ENCODE measurements at places on chromosomes 12 and 14.

GRCh38 chr14:105204931-105205672 is 24.0 kb upstream of the NUDT14 start:
- no peak for DNase-seq

GRCh38 chr14:39488600-39488999 is 56.4 kb upstream of the FBXO33 start:
- no peak for DNase-seq

GRCh38 chr12:22313286-22313962 is 21.1 kb downstream of the ST8SIA1 start:
- no peak for DNase-seq

- no peak for DNase-seq
Observed at GRCh38 chr12:31880340-31880739, 78.9 kb upstream of the RESF1 start.

DNA sequence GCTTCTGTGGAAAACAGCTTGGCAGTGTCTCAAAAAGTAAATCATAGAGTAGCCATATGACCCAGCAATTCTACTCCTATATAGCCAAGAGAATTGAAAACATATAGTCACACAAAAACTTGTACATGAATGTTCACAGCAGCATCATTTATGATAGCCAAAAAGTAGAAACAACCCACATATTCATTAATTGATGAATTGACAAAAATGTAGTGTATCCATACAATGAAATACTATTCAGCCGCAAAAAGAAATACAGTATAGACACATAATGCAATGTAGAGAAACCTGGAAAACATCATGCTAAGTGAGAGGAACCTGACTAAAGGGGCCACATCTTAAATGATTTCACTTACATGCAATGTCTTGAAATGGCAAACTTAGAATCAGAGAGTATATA is 326.6 kb downstream of the KCNH5 start:
- DNase-seq = no peak

GRCh38 chr12:47238669-47239114 is 158.9 kb upstream of the AMIGO2 start:
- no peak for DNase-seq

DNA sequence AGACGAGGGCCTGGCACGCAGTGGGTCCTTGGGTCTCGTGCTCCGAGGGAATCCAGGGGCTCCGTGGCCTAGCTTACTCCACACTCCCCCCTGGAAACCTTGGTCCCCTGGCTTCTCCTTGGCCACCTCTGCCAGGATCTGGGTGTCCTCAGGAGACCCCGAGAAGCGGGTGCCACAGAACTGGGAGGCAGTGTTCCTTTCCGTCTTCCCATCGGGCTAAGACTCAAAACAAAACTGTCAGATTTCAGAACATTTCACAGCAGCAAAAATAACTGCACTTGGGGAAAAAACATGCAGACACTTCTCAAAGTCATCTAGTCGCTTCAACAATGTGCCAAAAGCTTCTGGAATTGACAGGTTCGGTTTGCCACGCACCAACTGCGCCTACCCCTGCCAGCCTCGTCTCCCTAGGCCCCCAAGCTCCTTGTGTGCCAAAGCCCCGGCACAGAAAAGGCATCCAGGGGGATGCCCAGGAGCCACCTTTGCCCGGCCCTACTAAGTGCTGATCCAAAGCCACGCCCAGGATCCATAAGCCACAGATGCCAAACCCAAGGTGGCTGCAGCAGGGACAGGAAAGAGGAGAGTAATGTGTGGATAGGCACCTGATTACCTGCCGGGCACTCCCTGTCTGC is 58.4 kb upstream of the DIO3 start:
- no peak for DNase-seq

GRCh38 chr14:58660407-58660806 is 22.6 kb downstream of the DACT1 start:
- no peak for DNase-seq

GRCh38 chr14:94363151-94363624 is 25.2 kb downstream of the SERPINA1 start:
- DNase-seq = no peak

GRCh38 chr12:71900091-71900490 is 38.6 kb upstream of the TPH2 start:
- DNase-seq = no peak

- DNase-seq = no peak
Observed at GRCh38 chr14:100711493-100711892, 15.2 kb upstream of the DLK1 start.

GRCh38 chr14:53842938-53843337 is 113.7 kb downstream of the BMP4 start:
- DNase-seq = no peak

- no peak for DNase-seq
Observed at GRCh38 chr12:10511756-10512355, 6.2 kb downstream of the EIF2S3B start.

DNA sequence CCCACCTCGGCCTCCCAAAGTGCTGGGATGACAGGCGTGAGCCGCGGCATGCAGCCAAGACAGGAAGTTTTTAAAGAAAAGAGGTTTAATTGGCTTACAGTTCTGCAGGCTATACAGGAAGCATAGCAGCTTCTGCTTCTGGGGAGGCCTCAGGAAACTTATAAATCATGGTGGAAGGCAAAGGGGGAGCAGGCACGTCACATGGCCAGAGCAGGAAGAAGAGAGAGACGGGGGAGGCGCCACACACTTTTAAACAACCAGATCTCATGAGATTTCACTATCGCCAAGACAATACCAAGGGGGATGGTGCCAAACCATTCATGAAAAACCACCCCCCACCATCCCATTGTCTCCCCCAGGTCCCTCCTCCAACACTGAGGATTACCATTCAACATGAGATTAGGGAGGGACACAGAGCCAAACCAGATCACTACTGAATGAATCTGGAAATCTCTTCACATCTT is 14.1 kb downstream of the CCDC63 start:
- no peak for DNase-seq

- DNase-seq = no peak
Observed at GRCh38 chr12:63149909-63150712, 890 bp downstream of the AVPR1A start.

GRCh38 chr12:93163260-93164036 is 214.3 kb upstream of the NUDT4 start:
- no peak for DNase-seq

GRCh38 chr12:53694756-53695151 is 18.9 kb upstream of the ATP5MC2 start:
- no peak for DNase-seq

DNA sequence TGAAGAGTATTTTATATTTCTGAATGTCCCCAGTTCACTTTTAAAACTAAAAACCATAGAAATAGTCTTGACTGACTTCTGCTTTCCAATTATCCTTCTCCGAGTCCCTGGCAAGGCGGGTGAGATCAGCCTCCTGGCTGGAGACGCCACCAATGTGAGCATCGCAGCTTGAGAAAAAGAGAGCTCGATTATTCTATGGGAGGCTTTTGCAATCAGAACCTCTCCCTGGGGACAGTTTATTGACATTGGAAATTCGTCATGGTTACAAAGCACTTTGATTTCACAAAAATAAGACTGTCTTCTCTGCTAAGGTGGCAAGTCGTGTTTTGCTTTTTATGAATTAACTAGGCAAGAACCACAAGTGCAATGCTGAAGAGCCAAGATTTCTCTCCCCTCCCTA is 23.6 kb upstream of the GPHB5 start:
- no peak for DNase-seq

DNA sequence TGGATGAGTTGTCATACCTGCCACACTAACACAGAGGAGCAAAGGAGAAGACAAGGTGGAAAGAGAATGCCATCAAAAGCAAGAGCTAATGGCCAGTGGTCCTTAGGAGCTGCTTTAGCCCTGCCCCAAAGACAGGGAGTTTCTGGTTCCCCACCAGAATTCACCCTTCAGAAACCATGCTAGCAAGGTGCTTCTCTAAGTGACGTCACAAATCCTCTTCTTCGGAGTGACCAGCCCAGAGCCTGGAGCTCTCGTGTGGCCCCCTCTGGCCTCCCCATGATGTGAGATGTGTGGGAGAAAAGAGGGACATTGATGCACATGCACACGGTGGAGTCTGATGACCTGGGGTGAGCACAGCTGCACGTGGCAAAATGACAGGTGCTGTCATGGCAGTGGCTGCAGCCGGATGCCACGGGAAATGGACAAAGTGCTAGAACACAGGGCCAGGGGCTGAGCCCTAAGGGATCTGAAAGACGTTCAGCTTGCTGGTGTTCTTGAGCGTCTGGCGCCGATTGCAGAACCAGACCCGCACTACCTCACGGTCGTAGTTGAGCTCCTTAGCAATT is 16.9 kb upstream of the TFCP2 start:
- no peak for DNase-seq

DNA sequence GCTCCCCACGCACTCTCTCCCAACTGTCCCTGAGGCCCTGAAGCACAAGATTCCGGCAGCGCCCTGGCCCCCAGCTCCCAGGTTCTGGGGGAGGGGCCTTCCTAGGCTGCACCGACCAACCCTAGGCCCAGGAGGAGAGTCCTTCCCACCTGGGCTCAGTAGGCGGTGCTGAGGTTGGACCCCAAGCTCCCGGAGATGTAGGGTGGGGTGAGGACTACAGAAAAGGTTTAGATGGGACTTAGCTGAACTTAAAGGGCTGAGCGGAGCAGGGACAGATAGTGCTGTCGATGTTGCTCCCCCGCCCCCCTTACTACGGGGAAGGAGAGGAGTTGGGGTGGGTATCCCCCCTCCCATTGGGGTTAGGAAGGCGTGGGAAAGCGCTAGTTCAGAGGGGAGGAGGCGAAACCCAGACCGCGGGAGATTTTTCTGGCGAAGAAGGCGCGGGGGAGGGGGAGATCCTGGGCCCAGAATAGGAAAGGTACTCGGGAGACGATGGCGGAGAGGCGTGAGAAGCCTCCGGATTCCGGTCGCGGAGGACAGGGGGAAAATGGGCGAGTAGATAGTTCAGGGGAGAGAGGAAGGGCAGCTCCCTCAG is 4.2 kb upstream of the BAZ2A start:
- DNase-seq = no peak

DNA sequence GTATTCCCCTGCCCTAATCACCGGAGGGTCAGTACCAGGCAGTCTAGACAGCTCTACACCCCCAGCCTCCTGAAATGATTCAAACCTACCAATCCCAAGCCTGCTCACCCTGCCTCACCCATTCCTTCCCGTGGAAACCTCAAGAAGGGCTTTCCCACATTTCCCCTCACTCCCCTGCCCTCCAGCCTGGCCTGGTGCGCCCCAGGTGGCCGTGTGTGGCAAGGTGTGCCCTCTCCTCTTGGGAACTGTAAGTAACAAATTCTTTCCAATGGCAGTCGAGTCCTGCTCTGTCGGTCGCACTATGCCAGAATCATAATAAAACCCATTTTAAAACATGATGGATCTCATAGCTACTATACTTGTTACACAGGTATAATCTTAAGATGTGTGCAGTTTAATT is 13.9 kb upstream of the DEGS2 start:
- no peak for DNase-seq

GRCh38 chr12:104215638-104216297 is at the start of gene TXNRD1:
TSS of gene TXNRD1 (plus strand) at chr12:104215779. CDS start at chr12:104215803, 24 bp downstream.
- peak; percentile 70 for DNase-seq

- DNase-seq = no peak
Observed at GRCh38 chr12:1635301-1636095, 6.5 kb downstream of the WNT5B start.

- DNase-seq = no peak
Observed at GRCh38 chr14:72024504-72024903, 92.3 kb downstream of the RGS6 start.

GRCh38 chr12:69873429-69873828 is 48.4 kb downstream of the MYRFL start:
- no peak for DNase-seq

Data from stimulated activated CD4-positive, alpha-beta T cell treated with anti-CD3 and anti-CD28 coated beads, Interleukin-12 subunit alpha, Interleukin-12 subunit beta, amount 100 ng/mL, for 48 hours (primary cell).